ENCODE measurements at places on chromosomes 5 and 9.

- DNase-seq: no peak
These were observed 109.8 kb upstream of the NFIL3 start for GRCh38 chr9:91533382-91533781.

- DNase-seq: peak; percentile 51
These were observed 3.0 kb downstream of the N4BP3 start for GRCh38 chr5:178116143-178116885.

GRCh38 chr5:54021431-54022164 lies 288.8 kb downstream of the ARL15 start:
- peak; percentile 32 for DNase-seq

DNA sequence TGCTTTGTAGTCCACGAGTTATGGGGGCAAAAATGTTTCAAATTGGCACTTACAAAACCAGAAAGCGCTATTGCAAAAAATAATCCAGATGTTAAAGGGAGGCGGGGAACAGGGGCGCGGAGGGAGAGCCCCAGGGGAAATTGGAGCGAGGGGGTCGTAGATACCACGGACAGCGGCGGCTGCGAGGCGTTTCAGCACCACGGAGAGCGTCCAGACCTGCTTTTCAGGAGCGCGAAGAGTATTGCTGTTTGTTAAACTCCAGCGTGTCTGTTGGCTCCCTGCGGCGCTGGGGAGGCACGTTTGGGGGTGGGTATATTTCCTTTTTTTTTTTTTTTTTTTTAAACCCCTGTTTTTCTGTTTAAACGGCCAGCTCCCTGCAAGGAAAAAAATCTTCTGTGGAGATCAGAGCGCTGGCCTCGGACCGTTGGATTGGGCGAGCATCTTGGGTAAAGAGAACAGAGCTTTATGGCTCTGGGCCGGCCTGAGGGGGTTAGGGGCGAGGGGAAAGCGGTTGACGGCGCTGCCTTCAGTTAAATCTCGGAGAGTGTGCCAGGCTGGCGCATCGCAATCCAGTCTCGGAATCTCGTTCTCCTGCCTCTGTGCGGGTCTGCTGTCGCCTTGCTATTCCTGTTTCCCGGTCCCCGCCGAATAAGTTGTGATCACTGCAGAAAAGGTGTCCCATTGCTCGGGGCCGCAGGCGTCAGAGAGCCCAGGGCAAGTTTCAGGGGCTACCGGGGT lies at the start of gene GLRA1:
Gene GLRA1, minus strand, starts transcription at position 288 of the 738 bp plus-strand sequence. CDS start 302 bp downstream, outside the sequence.
- DNase-seq: peak; percentile 16

DNA sequence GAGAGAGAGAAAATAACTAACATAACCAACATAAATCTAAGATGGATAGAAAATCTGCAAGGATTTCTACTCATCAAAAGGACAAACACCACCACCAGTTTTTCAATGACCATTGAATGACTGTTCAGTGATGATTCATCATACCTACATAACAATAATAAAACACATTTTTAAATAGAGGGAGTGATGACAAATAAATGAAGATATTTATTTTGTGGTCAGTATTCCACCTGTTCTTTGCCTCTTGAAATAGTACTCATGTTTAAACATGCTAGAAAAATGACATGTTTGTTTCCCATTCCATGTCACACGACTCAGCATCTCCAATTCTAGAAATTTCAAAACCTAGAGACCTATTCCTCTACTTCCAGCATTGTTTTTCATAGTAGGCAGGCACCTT lies 34.6 kb upstream of the ADAMTS16 start:
- DNase-seq: no peak

DNA sequence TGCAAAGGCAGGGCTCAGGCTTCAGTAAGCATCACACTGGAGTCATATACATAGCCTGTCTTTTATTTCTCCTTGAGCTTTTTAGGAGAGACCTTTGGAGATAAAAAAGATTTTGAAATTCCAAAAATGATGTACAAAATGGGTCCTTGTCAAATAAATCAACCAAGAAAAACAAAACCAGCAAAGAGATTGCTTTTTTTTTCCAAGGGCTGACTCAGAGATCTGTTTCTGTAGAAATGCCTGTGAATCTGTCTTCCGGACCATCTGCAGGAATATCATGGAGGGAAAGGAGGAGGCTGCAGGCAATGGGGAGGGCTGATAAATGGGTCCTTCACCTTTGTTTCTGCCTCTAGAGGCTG lies 77.4 kb downstream of the SLIT3 start:
- no peak for DNase-seq

- no peak for DNase-seq
These were observed 297.4 kb downstream of the TENT4A start for GRCh38 chr5:7010591-7010990.

GRCh38 chr5:147436596-147436995 lies 73.3 kb downstream of the DPYSL3 start:
- DNase-seq: no peak

GRCh38 chr9:12060067-12060466 lies 633.1 kb upstream of the TYRP1 start:
- DNase-seq: no peak

- DNase-seq: no peak
These were observed 27.6 kb downstream of the COL15A1 start for GRCh38 chr9:98971168-98971914.

Measured in T-helper 2 cell treated with Interferon-gamma antibody and Interleukin-4, amounts not matched to agents 5 μg/mL and 100 μg/mL, for 36 hours (primary cell).